ENCODE measurements at places on chromosomes 11 and 22. TPM values are rescaled to one million over a fixed set of nuclear protein-coding genes. Genes with fewer than 3 reads are reported as not detected.

The MS4A7 gene
- not detected for total RNA-seq

The EHF gene
- total RNA-seq, result not detected

The KCTD14 gene
- total RNA-seq, result 0.27 TPM

The FXYD2 gene
- 1.1 TPM for total RNA-seq

The OR8G5 gene
- not detected for total RNA-seq

DNA sequence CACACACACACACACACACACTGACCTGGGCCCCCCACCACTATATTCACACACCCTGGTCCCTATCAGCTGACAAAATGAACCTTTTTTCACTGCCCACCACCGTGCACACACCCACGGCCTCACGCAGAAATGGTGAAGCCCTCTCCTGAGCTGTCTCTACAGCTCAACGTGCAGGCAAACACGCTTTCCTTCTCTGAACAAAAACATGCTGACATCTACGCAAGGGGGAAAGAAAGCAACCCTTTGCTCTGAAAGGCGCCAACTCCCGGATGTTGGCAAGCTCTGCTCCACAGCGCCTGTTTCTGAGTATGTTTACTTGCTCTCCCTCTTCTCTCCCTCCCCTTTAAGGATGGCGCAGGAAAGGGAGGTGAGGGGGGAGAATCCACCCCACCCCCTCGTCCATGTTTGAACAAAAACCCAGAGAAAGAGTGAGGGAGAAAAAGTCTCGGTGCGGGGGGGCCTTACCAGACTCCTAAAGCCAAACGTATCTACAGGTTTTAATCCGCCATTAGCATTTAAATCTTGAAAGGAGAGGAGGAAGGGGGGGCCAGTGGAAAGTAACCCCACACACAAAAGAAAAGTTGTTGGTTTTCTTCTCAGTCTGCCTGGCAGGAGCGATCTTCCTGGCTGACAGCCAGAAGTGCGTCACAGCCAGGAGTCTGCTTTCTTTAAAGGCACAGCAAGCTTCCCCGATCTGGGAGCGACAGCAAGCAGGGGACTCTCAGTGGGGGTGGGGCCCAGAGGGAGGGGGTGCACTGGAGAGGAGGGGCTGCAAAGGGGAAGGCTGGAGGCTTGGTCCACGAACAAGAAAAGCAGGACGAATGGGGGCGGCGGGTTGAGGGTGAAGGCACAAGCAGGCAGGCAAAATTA, 39.6 kb downstream of the NUMA1 start:
- H3K36me3 ChIP-seq, result peaks cover 9% of the 10 kb centered on the region
- DNase-seq, result peak; percentile 85
- H3K4me3 ChIP-seq, result no peak overlapping the region
- H3K27ac ChIP-seq, result no peak overlapping the region
- no peaks in the 10 kb centered on the region for H3K27me3 ChIP-seq

DNA sequence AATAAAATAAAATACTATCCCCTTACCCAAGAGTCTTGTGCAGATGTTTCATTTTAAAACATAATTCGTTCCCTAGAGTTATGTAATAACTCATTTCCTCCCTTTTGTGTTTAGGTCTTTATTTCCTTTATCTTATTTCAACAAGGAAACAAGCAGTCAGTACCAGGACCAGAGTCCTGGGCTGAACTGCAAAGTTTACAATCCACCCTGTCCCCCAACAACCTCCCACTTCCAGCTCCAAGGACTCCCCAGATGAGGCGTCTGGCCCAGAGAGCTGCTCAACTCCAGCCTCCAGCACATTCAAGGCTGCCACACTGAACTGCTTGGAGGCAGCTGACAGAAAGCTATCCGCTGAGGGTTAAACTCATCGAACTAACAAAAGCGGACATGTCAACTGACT, 4.5 kb downstream of the POLDIP3 start:
- H3K4me3 ChIP-seq, result no peak overlapping the region
- no peak for DNase-seq
- H3K27me3 ChIP-seq, result no peaks in the 10 kb centered on the region

DNA sequence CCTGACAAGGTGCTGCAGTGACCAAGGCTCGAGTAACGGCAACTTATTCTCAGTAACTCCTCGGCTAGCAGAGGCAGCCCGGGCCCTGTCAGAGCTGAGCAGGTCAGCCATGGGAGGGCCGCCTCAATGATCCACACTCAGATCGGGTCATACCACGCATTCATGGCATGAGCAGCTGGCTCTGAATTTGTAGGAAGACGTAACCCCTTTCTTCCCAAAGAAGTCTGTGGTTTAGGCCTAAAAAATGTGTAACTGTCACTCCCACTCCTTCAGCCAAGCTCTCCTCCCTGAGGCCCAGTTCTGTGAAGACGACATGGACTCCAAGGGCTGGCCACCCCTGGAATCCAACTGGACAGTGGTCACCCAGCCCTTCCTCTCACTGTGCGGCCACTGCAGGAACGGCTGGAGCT, 30.0 kb downstream of the PPP2R1B start:
- peaks cover 11% of the 10 kb centered on the region for H3K36me3 ChIP-seq
- peaks cover 9% of the 10 kb centered on the region for H3K4me1 ChIP-seq
- no peak overlapping the region for H3K27ac ChIP-seq
- H3K27me3 ChIP-seq, result no peaks in the 10 kb centered on the region

- H3K36me3 ChIP-seq, result no peaks in the 10 kb centered on the region
- H3K4me3 ChIP-seq, result no peak overlapping the region
- H3K27ac ChIP-seq, result no peak overlapping the region
Measured at GRCh38 chr11:129417458-129417857, 41.8 kb downstream of the BARX2 start.

DNA sequence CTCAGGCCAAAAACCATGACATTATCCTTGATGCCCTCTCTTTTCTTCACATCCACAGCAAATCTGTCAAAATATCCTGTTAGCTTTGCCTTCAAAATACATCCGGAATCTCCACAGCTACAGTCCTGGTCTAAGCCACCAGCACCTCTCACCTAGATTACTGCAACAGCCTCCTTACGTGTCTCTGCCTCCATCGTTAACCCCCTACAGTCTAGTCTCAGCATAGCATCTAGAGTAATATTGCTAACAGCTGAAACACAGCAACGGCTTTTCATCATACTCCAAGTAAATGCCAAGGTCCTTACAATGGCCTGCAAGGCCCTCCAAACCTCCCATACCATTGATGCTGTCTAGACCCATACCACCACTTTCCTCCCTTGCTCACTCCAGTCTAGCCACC, 4.4 kb downstream of the TSG101 start:
- H3K27ac ChIP-seq, result no peak overlapping the region
- H3K4me3 ChIP-seq, result no peak overlapping the region
- no peaks in the 10 kb centered on the region for H3K27me3 ChIP-seq
- DNase-seq, result no peak

DNA sequence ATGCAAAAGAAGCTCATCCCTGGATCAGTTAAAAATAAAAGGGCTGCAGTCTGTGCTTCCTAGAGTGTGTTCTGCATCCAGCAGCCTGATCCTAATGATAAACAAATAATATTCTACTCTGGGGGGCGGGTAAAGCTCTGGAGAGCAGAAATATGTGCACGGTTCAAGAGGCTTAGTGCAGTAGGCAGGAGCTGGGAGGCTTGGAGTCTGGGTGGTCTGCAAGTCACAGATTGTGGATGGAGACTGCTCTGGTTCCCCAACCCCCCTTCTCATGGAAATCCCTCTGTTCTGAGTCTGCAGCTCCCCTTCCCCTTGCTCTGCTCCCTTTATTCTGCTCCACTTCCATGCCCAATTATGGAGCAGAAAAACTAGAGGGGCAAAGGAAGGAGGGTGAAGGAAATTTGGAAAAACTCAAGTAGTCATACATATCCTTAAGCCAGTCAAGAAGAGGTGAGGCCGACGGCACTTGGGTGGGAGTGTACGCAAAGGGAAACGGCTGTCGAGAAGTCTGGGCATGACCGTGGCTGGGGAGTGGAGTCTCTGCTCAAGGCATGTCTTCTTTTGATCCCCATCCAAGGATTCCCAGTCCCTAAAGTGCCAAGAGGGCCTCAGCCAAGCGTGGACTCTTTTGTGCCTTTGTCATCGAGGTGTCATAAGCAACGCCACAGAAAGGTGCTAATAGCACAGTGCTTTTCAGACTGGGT, 16.3 kb upstream of the CLMP start:
- no peak overlapping the region for H3K4me3 ChIP-seq
- H3K27ac ChIP-seq, result no peak overlapping the region
- no peak for DNase-seq
- peaks cover 21% of the 10 kb centered on the region for H3K27me3 ChIP-seq
- H3K36me3 ChIP-seq, result no peaks in the 10 kb centered on the region

DNA sequence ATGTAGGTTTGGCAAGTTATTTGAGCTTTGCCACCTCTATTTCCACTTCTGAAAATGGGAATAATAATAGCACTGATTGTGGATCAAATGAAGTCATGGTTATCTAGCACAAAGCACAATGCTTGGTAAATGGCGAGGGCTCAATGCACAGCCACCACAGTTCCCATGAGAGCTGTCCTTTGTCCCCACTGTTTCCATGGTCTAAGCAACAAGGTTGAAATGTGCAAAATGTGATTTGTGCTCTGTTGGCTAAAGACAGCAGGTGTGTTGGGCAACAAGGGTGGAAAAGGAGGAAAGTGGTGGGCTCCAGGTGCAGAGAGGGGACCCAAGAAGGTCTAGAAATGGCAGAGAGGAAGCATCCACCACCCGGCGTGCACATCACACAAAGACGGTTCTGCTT, 200.5 kb downstream of the TRIM29 start:
- H3K4me1 ChIP-seq, result no peaks in the 10 kb centered on the region
- H3K36me3 ChIP-seq, result no peaks in the 10 kb centered on the region
- no peak overlapping the region for H3K4me3 ChIP-seq
- no peak overlapping the region for H3K27ac ChIP-seq
- DNase-seq, result no peak
- H3K27me3 ChIP-seq, result peaks cover 18% of the 10 kb centered on the region

GRCh38 chr22:27237080-27237741, 564.3 kb downstream of the MN1 start:
- no peaks in the 10 kb centered on the region for H3K4me1 ChIP-seq
- no peak overlapping the region for H3K4me3 ChIP-seq
- H3K36me3 ChIP-seq, result no peaks in the 10 kb centered on the region
- H3K27me3 ChIP-seq, result peaks cover 16% of the 10 kb centered on the region
- no peak for DNase-seq
- no peak overlapping the region for H3K27ac ChIP-seq

GRCh38 chr11:59473015-59473414, at the start of gene OR4D10:
OR4D10 (plus strand) TSS chr11:59473315; CDS start chr11:59477430, 4,115 bp downstream.
- H3K27me3 ChIP-seq, result peaks cover 12% of the 10 kb centered on the region
- DNase-seq, result no peak
- H3K36me3 ChIP-seq, result no peaks in the 10 kb centered on the region
- H3K4me1 ChIP-seq, result no peaks in the 10 kb centered on the region

DNA sequence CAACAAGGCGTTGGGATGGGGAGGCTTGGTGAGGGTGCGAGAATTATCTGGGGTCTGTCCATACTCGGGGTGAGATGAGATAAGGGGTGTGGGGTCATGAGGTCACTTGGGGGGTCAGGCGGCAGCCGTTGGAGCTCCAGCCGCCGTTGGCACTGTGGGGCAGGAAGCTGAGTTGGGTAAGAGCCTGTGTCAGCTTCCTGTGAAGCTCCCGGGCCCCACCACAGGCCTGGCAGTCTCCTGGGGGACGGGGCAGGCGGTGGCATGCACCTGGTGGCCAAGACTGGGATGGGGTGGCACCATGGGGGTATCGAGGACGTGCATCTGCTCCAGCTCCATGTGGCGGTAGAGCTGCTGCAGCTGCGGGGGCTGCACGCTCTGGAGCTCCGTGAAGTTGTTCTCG, 7.1 kb upstream of the MYBPC3 start:
- H3K4me1 ChIP-seq, result peaks cover 17% of the 10 kb centered on the region
- H3K27me3 ChIP-seq, result no peaks in the 10 kb centered on the region
- H3K4me3 ChIP-seq, result no peak overlapping the region

DNA sequence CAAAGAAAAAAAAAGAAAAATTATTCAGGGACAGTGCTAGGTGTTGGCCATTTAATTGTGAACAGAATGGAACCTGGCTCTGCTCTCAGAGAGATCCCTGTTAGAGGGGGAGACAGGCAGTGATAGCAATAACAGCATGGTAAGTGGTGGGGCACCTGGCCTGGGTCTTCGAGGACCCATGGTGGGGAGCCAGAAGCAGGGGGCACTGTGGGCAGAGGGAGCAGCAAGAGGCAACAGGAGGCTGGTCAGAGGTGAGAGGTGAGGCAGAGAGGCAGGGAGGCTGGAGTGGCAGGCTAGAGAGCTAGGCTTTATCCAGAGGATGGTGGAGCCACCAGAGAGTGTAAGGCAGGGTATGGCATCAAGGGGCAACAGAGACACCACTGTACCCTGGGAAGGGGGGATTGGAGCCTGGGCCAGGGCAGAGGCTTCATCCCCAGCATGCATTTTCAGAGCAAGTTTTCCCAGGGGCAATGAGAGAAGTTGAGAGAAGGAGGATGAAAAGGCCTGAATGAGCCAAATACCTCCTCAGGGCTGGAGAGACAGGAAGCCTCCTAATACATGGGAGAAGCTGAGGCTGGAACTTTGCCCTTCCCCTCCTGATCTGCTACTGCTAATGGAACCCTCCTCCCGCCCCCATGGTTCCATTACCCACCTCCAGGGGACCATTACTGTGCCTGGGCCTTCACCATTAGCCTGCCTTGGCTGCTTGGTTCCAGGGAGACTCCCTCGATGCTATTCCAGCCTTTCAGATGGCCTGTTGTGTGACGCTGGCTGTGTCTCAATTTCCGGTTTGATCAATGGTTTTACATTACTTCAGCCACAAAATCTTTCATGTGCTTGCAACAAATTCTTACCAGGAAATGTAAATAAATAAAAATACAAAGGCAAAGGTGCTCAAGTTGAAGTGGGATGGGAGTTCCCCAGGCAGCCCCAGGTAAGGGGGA, 2.6 kb upstream of the P2RY2 start:
- no peak for DNase-seq
- H3K4me3 ChIP-seq, result no peak overlapping the region
- no peak overlapping the region for H3K27ac ChIP-seq
- H3K27me3 ChIP-seq, result peaks cover 15% of the 10 kb centered on the region

- H3K4me3 ChIP-seq, result no peak overlapping the region
- H3K36me3 ChIP-seq, result no peaks in the 10 kb centered on the region
- H3K27me3 ChIP-seq, result no peaks in the 10 kb centered on the region
- no peaks in the 10 kb centered on the region for H3K4me1 ChIP-seq
- no peak for DNase-seq
Measured at GRCh38 chr11:106281455-106282173, 204.2 kb downstream of the AASDHPPT start.

GRCh38 chr11:61587951-61588727, 7.3 kb upstream of the SYT7 start:
- H3K4me1 ChIP-seq, result peaks cover 12% of the 10 kb centered on the region
- DNase-seq, result peak; percentile 70
- H3K36me3 ChIP-seq, result no peaks in the 10 kb centered on the region
- no peak overlapping the region for H3K27ac ChIP-seq
- peaks cover 10% of the 10 kb centered on the region for H3K27me3 ChIP-seq

GRCh38 chr11:132452616-132453015, 1079.7 kb downstream of the OPCML start:
- no peak overlapping the region for H3K27ac ChIP-seq
- no peaks in the 10 kb centered on the region for H3K4me1 ChIP-seq
- DNase-seq, result no peak

DNA sequence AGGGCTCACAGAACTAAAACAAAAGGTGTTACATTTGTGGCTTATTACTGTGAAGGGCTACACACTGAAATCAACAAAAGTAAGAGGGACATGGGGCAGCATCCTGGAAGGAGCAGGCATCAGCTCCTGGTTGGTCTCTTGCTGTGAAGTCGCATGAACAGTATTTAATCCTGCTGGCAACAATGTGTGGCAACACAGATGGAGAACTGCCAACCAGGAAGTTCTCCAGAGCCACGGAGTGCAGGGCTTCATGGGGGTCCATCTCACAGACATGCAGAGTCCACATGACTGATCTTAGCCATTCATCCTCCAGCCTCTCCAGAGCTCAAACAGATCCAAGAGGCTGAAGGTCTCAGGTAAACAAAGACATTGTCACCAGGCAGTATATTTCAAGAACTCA, 32.8 kb upstream of the FGF3 start:
- no peak overlapping the region for H3K4me3 ChIP-seq
- H3K36me3 ChIP-seq, result no peaks in the 10 kb centered on the region
- H3K27ac ChIP-seq, result no peak overlapping the region
- H3K4me1 ChIP-seq, result no peaks in the 10 kb centered on the region
- H3K27me3 ChIP-seq, result peaks cover 10% of the 10 kb centered on the region
- DNase-seq, result no peak
